ENCODE measurements at places on chromosomes 13 and 19. TPM values are rescaled to one million over a fixed set of nuclear protein-coding genes. Genes with fewer than 3 reads are reported as not detected.

The GNG7 gene
- under 0.01 TPM for total RNA-seq

The PSG1 gene
- total RNA-seq, result not detected

The NEK5 gene
- 0.34 TPM for total RNA-seq

The BRCA2 gene
- 2.7 TPM for total RNA-seq

The MTUS2 gene
- under 0.01 TPM for total RNA-seq
